ENCODE measurements at places on chromosomes 2 and 18.

GRCh38 chr2:224887141-224887540 is 155.1 kb downstream of the DOCK10 start:
- DNase-seq = no peak

- no peak for DNase-seq
Measured at GRCh38 chr2:23761638-23762037, 165.3 kb downstream of the ATAD2B start.

DNA sequence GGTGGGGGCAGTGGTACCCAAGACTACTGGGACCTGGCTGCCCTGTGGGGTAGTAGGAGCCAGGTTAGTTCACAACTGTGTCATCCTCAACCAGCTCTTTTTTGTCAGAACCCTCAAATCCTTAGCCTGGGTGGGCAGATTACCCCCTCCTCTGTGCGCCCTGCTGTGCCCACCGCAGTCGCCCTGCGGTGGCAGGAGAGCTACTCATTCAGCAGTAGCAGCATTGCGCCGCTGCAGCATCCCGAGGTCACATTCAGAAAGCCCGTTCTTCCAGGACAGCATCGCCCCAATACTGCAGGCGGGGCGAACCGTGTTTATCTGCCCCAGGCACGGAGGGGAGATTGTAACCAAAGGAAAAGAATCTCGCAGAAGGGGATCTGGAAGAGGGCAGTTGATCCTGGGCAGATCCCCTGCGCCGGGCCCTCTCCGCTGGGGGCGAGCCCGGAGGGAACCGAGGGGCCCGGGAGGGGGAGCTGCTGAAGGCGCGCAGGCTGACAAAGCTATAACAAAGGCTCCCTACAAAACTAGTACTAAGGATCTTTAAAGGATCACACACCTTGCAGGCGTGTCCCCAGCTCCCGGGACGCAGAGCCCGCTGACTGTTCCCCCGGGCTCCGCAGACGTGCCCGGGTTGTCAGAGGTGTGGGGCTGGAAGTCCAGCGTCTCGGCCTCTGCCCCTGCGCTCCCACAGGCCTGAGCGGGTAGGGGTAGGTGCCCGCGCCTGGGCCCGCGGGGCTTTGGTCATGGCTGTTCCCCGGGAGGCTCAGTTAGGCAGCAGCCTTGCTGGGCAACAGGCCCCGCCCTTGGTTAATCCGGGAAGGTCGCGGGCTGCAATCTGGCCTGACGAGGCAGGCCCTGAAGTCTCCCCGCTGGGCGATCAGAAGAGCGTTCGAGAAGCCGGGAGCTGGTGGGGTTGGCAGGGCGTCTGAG is 13.2 kb downstream of the POU3F3 start:
- DNase-seq = no peak

DNA sequence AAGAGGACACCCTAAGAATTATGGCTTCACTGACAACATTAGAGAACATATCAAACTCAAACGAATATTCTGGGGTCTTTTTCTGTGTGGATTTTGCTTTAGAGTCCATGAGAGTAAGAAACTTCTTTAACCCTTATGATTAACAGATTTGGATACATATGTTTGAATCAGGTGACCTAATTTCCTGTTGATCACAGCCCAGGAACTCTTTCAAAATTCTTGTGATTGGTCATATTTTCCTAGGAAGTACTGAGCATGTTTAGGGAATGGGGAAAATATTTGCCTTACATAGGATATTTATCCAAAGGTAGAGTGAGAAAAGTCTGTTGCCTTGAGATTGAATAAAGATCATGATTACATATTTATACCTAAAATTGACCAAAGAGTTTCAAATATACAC is 160.0 kb downstream of the KCNH7 start:
- no peak for DNase-seq

- peak; percentile 34 for DNase-seq
Measured at GRCh38 chr2:106996171-106996769, 110.3 kb upstream of the ST6GAL2 start.

DNA sequence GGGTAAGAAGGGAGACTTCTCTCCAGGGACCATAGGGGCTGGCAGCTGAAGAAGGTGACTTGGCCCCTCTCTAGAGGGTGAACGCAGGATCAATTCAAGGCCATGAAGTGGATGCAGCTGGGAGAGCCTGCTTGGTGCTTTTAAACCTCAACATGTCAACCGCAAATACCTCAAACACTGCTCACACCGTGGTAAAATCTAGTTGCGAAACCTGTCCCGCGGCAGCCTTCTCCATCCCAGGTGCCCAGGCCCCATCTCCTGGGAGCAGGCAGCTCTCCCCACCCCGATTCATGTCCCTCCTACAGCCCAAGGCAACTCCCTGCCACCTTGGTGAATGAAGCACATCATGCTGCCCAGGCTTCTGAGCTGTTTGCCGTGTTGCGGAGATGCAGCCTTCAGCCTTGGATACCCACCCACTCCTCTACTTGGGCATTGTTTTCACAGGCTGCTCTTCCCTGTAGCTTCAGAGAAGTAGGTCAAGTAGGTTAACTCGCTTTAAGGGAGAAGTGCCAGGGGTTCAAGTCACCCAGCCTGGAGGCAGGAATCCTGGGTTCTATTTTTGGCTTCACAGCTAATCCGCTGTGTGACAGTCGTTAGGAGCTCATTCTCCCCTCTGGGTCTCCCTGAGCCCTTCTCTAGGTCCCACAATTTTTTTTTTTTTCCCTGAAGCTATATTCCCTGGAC is 6.2 kb upstream of the EFR3B start:
- no peak for DNase-seq

- DNase-seq = no peak
Measured at GRCh38 chr2:234492717-234493485, 4.0 kb downstream of the ARL4C start.

- DNase-seq = no peak
Measured at GRCh38 chr2:170255971-170256370, 78.0 kb downstream of the MYO3B start.

DNA sequence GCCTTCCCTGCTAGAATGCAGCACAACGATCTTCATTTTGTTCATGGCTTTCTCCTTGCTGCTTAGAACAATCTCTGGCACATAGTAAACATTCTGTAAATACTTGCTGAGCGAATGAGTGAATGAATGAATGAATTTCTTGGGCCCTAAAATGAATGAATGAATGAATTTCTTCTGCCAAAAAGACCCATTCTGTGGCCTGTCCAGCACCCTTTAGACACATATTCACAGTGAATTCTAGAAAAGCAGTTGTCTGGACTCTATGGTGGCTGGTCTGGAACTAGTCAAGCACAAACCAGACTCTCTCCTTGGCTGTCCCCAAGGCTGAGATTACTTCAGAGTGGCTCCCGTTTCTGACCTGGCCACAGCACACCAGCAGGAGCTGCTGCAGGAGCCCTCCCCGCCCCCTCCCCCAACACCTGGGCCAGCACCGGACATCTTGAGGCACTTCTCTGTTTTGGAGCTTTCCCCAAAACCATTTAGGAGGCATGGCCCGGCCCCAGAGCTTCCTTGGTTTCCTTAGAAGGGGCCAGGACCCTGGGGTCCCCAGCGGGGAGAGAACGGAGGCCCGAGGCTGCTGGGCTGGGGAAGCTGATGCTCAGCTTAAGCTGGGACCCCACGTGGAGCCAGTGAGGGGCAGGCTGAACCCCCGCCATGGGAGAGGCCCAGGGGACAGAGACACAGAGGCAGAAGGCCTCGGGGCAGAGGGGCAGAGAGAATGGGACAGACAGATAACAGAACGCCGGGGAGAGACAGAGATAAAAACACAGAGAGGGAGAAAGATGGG is 159.0 kb downstream of the ZFP36L2 start:
- DNase-seq = no peak

GRCh38 chr18:57980573-57981307 is 63.3 kb upstream of the NEDD4L start:
- no peak for DNase-seq

DNA sequence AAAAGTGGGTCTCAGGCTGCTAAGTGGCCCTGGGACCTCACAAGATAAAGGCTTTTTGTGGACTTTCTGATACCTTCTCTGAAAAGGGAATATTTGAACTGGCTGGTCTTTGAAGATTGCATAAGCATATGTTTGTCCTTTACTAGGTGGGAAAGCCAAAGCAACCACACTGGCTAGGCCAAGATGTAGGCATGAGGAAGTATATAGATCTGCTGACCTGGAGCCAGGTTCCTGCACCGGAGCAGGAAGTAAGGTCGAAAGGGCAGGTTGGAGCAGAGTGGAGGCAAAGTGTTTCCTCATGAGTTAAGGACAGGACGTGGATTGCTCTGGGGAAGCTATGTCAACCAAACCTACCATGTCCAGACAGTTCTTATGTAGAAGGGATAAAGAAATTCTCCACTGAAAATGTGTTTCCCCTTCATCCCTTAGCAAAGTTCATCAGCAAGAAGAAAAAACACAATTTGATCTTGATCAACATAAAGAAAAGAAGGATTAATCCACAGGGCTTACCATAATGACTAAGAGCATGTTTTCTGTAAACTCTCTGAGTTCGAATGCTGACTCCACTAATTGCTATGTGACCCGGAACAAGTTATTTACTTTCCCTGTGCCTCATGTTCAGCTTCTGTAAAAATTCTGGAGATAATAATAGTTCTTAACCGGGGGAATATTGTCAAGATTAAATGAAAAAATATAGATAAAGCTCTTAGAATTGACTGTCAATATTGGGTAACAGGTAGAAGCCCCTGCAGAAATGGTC is 156.1 kb upstream of the SRD5A2 start:
- DNase-seq = no peak

DNA sequence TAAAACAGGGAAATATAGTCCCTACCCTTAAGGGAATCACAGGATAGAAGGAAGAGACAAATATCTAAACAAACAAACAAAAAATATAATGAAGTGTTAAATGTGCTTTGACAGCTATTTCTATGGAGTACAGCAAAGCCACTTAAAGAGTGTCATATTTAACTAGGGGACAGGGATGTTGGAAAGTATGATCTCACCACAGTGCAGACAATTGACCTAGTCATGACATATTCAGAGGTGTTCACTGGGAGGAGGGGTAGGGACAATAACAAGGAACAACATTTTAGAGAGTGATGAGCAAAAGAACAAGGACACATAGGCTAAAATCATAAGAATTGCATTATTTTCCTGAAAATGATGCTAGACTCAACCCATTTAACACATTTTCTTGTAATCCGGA is 107.5 kb downstream of the TMEM163 start:
- DNase-seq = no peak

- no peak for DNase-seq
Measured at GRCh38 chr2:241234962-241235740, 46.7 kb downstream of the ANO7 start.

DNA sequence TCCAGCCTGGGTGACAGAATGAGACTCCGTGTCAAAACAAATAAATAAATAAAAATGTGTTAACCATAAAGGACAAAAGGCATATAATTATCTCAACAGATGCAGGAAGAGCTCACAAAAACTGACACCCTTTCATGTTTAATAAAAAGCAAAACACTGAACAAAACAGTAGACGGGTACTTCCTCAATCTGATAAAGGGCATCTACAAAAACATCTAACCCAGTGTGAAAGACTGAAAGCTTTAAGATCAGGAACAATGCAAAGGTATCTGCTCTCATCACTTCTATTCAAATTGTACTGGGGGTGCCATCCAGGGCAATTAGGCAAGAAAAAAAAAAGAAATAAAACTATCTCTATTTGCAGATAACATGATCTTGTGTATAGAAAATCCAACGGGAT is 11.7 kb upstream of the NCL start:
- no peak for DNase-seq

- DNase-seq = no peak
Measured at GRCh38 chr2:64338910-64339500, 115.0 kb upstream of the LGALSL start.

GRCh38 chr2:189719571-189719970 is 43.0 kb downstream of the OSGEPL1 start:
- DNase-seq = no peak

GRCh38 chr2:237889016-237889415 is 29.6 kb downstream of the RAMP1 start:
- DNase-seq = no peak

DNA sequence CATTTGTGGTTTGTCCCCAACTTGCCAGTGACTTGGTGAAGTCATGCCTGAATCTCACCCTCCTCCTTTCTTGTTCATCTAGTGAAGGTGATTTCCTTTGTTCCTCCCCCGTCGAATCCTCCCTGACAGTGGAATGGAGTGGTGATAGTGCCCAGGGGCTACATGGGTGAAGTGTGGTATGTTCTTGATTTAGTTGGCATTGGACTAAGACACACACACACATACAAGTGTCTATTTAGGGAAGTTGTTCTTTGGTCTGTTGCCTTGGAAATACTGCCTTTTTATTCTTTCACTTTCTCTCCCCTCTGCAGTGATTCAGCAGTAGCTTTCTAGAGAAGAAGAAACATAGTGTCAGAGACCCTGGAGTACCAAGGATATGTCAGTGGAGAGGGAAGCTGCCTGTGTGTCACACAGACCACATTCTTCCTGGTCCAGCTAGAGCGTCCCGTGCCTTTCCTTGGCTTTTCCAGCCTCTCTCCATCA is 10.9 kb downstream of the INPP4A start:
- DNase-seq = no peak

DNA sequence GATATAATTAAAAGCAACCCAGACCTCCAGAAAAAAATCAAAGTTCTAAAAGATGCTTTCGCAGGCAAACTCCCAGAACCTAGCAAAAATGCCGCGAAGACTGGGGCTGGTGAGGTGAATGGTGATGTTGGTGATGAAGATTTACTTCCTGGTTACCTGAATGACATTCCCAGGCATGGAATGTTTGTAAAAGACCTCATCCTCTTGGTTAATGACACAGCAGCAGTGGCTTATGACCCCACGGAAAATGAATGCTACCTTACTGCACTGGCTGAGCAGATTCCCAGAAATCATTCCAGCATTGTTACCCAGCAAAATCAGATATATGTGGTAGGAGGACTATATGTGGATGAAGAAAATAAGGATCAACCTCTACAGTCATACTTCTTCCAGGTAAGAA is 994 bp downstream of the KLHL41 start:
- DNase-seq = no peak

GRCh38 chr2:52570716-52571115 is 1196.9 kb upstream of the CHAC2 start:
- DNase-seq = no peak

GRCh38 chr2:150292807-150293206 is 194.7 kb downstream of the RND3 start:
- DNase-seq = no peak

GRCh38 chr2:46555011-46555410 is 75.6 kb downstream of the TMEM247 start:
- DNase-seq = no peak

- DNase-seq = no peak
Measured at GRCh38 chr2:205745661-205746419, 63.5 kb downstream of the NRP2 start.
